H54 (cell line): ENCODE measurements at places on chromosomes 4 and X.

- DNase-seq, result no peak
Observed at GRCh38 chr4:67770422-67770821, 16.2 kb upstream of the GNRHR start.

DNA sequence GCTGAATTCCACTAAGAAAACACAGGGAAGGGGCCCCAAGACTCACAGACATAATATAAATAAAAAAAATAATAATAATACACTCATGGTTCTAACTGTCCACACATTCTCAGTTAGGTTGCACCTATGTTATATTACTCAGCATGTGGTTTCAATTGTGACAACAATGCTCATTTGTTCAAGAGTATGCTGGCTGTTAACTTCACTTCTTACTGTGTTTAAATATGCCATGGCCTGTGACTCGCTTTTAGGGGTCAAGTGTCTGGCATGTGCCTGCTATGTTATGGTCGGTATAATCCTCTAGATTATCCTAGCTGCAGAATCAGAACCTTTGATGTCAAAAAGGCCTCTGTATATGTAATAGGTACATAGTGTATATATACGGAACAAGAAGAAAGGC lies 324.8 kb upstream of the INTU start:
- no peak for DNase-seq

- DNase-seq, result no peak
Observed at GRCh38 chrX:104428231-104428630, 137.8 kb upstream of the IL1RAPL2 start.

DNA sequence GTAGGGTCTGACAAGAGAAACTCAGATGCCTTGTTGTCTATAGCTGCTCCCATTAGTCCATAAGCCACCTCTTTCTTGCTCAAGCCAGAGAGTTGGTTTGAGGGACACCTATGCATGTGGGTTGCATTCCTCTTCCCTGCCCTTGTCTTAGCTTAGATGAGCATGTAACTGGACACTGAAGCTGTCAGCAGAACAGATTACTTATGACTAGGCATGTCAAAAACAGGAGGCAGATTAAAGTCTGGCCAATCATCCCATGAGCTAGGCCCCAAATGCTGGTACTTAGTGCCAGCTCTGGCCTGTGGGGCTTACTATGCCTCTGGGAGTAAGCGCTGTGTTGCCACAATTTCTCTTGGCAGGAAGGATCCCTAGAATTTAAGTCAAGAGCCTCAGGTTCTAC lies 215.2 kb downstream of the AR start:
- DNase-seq, result no peak

GRCh38 chrX:9790866-9791265 lies 4.6 kb downstream of the SHROOM2 start:
- no peak for DNase-seq

- peak; percentile 23 for DNase-seq
Observed at GRCh38 chrX:70033348-70034051, 16.2 kb downstream of the AWAT2 start.

DNA sequence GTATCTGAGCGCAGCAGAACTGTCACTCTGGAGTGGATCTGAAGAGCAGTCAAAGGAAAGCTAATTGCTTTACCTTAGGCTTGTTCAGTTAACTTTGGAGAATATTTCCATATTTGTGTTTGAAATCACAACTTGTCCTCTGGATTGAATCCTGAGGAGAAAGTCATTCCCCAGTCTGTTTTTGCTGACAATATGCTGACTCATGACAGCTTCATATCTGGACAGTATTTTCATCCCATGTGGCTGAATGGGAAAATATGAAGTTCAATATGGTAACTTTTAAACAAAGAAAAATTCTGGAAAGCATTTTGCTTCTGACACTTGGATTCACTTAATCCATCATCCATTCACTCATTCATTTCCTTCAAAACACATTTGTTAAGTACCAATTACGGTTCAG lies 46.3 kb upstream of the MAGEC3 start:
- no peak for DNase-seq

- DNase-seq, result no peak
Observed at GRCh38 chrX:132818638-132819037, 139.8 kb downstream of the HS6ST2 start.

DNA sequence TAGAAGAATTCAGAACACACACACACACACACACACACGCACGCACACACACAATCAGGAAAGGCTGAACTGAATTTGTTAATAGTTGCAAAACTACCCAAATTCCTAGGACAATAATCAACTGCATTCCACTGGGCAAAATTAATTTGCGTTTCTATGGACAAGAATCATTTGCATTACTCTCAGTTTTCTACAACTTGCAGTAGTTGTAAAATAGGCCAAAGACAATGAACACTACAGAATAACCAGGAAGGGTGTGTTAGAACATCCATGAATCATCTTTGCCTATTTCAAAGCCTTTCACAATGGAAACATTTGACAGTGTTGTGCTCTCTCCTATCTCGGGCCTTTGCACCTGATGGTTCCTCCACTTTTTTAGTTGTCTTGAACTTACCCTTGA lies 77.1 kb upstream of the IGFBP7 start:
- DNase-seq, result no peak

DNA sequence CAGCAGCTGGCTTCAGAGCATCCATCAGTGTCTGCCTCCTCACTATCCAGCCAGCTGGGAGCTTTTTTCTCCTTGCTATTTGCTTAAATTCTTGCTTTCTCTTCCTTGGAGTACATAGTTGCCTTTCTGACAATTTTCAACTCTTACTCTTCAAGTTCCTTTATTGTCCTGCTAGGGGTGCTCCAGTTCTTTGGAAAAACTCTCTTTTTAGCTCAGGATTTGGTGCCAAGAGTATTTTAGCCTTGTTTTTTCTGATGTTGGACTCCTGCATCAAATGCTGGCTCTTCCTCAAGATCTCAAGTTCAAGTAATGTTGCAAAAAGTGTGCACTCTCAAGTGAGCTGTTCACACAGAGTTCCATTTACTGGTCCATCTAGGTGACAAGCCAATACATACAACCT lies 126.4 kb downstream of the KDR start:
- no peak for DNase-seq

DNA sequence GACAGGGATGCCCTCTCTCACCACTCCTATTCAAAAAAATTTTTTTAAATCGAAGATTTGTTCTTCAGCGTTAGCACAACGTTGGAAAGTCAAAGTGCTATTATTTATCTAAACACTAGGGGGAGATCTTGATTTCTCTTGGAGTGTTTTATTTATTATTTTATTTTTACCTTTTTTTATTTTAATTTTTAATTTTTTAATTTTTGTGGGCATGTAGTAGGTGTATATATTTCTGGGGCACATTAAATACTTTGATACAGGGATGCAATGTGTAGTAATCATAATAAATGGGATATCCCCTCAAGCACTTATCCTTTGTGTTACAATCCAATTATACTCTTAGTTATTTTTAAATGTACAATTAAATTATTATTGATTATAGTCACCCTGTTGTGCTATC lies 37.4 kb upstream of the SLC10A4 start:
- no peak for DNase-seq

DNA sequence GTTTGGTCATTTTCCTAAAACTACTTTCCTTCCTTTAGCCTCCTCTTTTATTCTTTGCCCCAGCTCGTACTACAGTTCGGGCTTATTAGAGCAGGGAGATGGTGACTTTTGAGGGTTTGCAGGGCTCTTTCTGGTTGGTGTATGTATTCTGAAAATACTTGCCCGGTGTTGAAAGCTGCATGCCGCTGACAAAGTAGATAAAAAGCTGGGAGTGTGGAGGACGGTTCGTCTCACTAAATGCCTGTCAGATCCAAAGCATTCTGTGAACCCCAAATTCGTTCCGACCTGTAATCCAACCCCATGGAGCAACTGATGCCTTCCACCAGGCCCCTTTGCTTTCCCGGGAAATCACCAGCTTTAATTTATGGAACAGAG lies 19.2 kb downstream of the TRIM2 start:
- DNase-seq, result no peak

- no peak for DNase-seq
Observed at GRCh38 chr4:173516621-173517524, 13.2 kb downstream of the HAND2 start.

DNA sequence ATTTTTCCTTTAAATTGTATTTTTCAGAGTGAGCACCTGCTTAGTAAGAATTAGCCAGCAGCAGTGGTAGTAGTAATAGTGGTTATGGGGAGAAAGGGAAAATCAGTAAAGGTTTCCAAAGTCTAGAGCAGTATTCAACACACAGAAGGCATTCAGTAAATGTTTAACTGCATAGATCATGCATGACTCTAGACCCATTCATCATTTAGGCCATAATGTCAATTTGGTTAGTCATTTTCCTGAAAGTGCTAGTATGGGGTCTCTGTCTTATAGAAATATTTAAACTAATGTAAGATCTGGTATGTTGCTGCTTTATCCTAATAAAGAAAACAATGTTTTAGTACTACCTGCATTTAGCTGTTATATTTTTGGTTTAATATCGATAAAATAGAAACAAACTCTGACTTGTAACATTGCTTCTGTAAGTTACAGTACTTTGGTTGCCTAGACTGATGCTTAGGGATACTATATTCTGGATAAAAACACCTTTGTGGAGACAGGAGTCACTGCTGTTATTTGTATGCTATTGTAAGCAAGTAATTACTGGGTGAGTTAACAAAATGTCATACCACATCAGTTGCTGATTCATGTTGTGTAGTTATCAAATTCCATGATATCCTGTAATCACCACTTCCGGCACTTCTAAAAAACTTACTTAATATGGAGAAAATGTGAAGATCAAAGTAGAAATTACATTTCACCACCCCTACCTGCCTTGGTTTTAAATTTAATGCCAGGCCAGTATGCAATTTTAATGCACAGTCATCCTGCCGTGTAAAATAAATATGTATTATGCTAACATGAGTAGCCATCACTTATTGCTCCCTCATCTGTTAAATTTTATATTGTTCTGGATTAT lies 115.8 kb upstream of the BMPR1B start:
- DNase-seq, result peak; percentile 3
